Lung (tissue), 17 donors: ENCODE measurements at places on chromosomes 11 and 22.

GRCh38 chr22:25566898-25567235 is 2.4 kb downstream of the GRK3 start:
- H3K27ac ChIP-seq = no peak overlapping the region
- H3K4me3 ChIP-seq = no peak overlapping the region
- H3K27me3 ChIP-seq = no peaks in the 10 kb centered on the region
- H3K4me1 ChIP-seq = peaks cover 2% of the 10 kb centered on the region

DNA sequence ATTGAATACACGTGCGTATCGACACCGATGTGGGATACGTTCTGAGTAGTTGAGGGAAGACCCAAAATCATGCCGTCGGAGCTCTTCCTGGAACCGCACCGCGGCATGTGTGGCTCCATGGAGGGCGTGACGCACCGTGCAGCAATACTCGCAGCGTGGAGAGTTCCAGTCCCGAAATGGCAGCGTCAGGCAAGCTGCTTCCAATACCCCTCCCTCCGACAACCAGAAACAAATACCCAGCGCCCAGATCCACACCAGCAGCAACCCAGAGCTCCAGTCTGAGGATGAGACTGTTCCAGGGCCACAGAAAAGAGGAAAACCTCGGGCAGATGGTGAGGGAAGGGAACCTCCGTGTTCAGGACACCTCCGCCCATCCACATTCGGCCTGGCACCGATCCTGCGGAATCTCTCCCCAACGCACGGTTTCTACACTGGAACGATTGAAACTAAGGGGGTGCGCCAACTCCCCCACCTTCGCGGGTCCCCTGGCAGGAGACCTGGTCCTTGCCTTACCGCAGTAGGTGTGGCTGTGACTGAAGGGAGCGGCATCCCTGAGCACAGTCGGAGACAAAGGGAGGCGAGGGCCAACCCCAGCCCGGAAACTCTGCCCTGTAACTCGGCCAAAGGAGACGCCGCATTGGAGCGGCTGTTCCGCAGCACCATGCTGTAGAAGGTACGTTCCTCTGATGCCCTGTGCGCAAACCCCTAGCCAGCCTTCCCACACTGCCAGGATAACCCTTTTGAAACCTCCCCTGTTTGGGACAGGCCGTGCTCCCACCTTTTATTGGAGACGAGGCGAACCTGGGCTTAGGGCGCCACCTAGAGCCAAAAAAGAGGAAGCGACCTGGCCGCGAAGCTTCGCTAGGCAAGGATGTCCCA is 28.2 kb downstream of the DBX1 start:
- peak; percentile 78 for DNase-seq
- no peak overlapping the region for H3K27ac ChIP-seq
- H3K27me3 ChIP-seq = no peaks in the 10 kb centered on the region
- no peaks in the 10 kb centered on the region for H3K36me3 ChIP-seq

DNA sequence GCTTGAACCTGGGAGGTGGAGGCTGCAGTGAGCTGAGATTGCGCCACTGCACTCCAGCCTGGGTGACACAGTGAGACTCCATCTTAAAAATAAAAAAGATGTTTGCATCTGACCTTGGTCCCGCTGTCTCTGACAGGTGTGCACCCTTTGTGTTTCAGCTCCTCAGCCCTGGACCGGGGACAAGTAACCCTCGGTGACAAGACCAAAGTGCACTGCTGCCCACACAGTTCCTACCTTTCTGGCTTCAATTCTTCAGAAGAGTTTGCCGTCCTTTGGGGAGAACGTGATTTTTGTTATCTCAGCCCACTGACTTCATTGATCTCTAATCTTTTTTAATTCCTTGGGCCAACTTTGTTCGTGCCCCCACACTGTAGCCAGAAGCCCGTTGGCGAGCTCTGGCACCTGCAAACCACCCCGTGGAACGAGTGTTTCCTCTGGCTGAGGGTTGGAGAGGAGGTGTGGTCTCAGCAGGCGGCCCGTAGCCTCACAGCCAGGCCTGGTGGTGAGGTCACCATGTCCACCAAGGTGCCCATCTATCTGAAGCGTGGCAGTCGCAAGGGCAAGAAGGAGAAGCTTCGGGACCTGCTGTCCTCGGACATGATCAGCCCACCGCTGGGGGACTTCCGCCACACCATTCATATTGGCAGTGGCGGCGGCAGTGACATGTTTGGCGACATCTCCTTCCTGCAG is 5.9 kb downstream of the CDC42EP2 start:
- no peak overlapping the region for H3K4me3 ChIP-seq
- no peak for DNase-seq
- peaks cover 22% of the 10 kb centered on the region for H3K36me3 ChIP-seq
- no peaks in the 10 kb centered on the region for H3K27me3 ChIP-seq
- no peak overlapping the region for H3K27ac ChIP-seq
- peaks cover 10% of the 10 kb centered on the region for H3K4me1 ChIP-seq

- H3K27me3 ChIP-seq = no peaks in the 10 kb centered on the region
- H3K4me1 ChIP-seq = no peaks in the 10 kb centered on the region
- no peak for DNase-seq
- H3K4me3 ChIP-seq = no peak overlapping the region
- no peak overlapping the region for H3K27ac ChIP-seq
Measured at GRCh38 chr11:105392556-105392955, 217.3 kb upstream of the GRIA4 start.

GRCh38 chr22:46657996-46658947 is 38.1 kb downstream of the GRAMD4 start:
- no peak for DNase-seq
- H3K27me3 ChIP-seq = no peaks in the 10 kb centered on the region
- H3K36me3 ChIP-seq = no peaks in the 10 kb centered on the region
- no peaks in the 10 kb centered on the region for H3K4me1 ChIP-seq

GRCh38 chr11:44893846-44894617 is 56.7 kb downstream of the TP53I11 start:
- no peak overlapping the region for H3K27ac ChIP-seq
- peak; percentile 80 for DNase-seq
- peaks cover 9% of the 10 kb centered on the region for H3K4me1 ChIP-seq
- no peaks in the 10 kb centered on the region for H3K27me3 ChIP-seq
- no peaks in the 10 kb centered on the region for H3K36me3 ChIP-seq
- no peak overlapping the region for H3K4me3 ChIP-seq

DNA sequence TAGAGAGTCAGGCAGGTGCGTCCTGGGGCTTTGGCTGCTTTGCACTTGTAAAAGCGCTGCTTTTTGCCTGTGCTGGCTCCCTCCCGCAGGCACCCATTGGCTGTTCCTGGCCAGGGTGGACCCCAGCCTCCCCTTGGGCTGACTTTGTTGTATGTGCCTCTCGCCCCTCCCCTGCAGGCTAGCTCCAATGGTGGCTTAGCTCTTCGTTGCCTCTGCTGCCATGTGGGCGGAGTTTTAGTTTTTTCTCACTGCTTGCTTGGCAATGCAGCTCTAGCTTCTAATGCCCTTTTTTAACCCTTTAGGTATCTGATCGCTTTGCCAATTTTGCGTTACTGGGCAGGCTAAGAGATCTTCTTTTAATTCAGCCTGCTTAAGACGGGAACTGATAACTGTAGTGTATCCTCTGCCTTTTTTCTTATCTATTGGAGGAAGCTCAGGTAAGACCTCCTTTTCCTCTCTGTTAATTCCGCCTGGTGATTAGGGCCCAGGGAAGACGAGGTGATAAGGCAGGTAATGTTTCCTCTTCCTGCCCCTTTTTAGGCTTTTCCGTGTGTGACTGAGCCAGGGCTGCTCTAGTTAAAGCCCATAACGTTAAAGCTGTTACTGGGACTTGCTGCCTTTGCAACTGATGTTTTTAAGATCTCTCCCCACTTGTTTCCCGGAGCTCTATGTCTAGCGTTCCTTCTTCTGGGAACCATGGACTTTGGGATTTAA is 11.7 kb upstream of the GLYATL1 start:
- H3K4me3 ChIP-seq = no peak overlapping the region
- no peak overlapping the region for H3K27ac ChIP-seq
- DNase-seq = peak; percentile 76
- H3K27me3 ChIP-seq = no peaks in the 10 kb centered on the region

GRCh38 chr11:34978236-34979191 is 62.1 kb downstream of the PDHX start:
- H3K36me3 ChIP-seq = peaks cover 5% of the 10 kb centered on the region
- no peaks in the 10 kb centered on the region for H3K27me3 ChIP-seq
- DNase-seq = peak; percentile 11
- no peak overlapping the region for H3K27ac ChIP-seq
- H3K4me1 ChIP-seq = no peaks in the 10 kb centered on the region
- no peak overlapping the region for H3K4me3 ChIP-seq

DNA sequence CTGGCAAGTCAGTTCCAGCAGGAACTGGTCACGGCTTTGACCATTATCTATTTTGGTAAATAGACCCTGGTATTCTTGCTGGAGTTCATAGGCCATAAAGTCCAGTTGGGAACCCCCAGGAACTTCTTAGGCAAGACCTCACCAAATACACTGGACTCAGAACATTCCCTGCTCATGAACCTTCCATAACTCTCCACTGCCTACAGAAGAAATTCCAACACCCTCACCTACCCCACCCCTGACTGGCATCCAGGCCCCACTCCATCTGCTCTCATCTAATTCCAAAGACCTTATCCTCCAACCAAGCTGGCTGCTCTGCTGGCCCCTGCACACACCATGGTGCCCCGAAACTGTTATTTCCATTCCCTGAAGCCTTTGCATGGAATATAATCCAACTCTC is 2.5 kb downstream of the CLPB start:
- peaks cover 6% of the 10 kb centered on the region for H3K4me1 ChIP-seq
- DNase-seq = no peak
- H3K36me3 ChIP-seq = peaks cover 20% of the 10 kb centered on the region
